ENCODE measurements at places on chromosomes 11 and 22.

- DNase-seq, result no peak
Measured at GRCh38 chr11:96643173-96643572, 253.4 kb downstream of the JRKL start.

GRCh38 chr11:6637871-6638270, 17.7 kb downstream of the DCHS1 start:
- DNase-seq, result no peak

DNA sequence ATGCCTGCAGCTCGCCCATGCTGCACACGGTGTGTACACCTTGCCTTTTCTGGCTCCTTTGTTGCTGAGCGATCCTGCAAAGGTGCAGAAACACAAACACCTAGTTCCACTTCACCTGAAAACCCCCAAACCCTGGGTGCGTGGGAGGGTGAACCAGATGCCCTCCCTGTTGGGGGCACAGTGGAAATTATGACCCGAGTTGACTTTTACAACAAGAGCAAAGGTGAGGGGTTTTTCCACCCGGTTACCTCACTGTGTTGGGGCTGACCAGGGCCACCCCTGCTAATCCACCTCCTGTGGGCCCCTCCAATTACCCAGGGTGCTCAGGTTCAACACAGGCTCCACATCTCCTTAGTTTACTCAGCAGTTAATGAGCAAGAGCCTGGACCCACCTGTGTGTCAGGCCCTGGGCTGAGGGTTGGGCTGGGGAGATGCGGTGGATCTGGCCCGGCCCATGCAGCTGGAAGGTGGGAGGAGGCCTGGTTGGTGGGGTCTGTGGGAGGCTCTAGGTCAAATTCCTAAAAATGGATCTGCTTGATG, 42.1 kb downstream of the LRRC32 start:
- no peak for DNase-seq

GRCh38 chr11:32821517-32821916, 8.2 kb upstream of the PRRG4 start:
- DNase-seq, result no peak

DNA sequence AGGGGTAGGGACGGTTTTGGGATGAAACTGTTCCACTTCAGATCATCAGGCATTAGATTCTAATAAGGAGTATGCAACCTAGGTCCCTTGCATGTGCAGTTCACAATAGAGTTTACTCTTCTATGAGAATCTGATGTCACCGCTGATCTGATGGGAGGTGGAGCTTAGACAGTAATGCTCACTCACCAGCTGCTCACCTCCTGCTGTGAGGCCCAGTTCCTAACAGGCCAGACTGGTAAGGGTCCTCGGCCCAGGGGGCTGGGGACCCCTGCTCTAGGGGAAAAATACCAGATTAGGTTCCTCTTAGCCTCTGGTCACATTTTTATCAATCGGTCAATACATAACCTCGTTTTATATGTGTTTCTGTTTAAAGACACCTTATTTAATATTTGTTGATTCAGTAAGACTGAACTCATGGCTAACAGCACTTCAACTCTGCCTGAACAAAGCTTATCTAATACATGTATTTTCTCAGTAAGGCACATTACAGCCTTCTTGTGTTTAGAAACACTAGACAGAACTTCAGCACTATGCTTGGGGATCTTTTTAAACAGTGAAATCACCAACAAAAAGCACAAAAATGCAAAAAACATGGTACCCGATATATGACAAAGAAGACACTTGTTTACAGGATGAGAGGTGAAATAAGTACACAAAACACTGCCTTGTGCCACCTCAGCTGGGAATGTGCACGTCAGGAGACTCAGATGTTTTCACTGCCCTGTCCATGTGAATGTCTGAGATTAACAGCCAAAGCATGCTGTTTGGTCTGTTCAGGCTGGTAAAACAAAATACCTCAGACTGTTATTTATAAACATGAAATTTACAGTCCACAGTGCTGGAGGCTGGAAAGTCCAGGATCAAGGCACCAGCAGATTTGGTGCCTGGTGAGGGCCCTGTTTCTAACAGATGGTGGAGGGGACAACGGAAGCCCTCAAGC, 107.5 kb downstream of the USP35 start:
- no peak for DNase-seq

DNA sequence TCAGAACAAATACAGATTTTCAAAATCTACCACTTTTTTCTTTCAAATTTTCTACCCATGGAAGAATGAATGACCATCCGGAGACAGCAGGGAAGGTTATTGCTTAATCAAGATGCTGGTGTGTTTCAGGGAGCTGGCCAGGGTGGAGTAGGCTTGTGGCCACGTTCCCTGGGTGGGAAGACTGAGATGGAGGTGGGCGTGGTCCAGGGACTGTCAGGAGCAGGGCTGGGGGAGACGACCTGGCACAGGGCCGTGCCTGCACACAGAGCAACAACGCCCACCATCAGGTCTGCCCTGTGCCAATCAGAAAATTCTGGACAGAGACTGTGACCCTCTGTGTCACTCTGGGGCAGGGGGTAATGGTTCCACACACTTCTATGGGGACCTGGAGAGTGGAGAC, 7.1 kb upstream of the APOBEC3H start:
- DNase-seq, result no peak

- DNase-seq, result no peak
Measured at GRCh38 chr11:67564230-67564629, 19.4 kb upstream of the GSTP1 start.

GRCh38 chr22:43435851-43436811, 24.3 kb downstream of the MPPED1 start:
- DNase-seq, result no peak

GRCh38 chr11:86167499-86168164, 76.9 kb upstream of the EED start:
- DNase-seq, result no peak

- no peak for DNase-seq
Measured at GRCh38 chr11:123778511-123778910, 24.2 kb upstream of the OR6X1 start.

Measured in activated CD8-positive, alpha-beta memory T cell treated with anti-CD3 and anti-CD28 coated beads for 1 hour (primary cell).